NCI-H1417 (cell line): ENCODE measurements at places on chromosomes 12 and 14.
A peak's percentile ranks its signal among the peaks of the same experiment; 100 is the strongest.

GRCh38 chr14:30462358-30462757 is 96.6 kb upstream of the G2E3 start:
- peak; percentile 85 for DNase-seq

GRCh38 chr14:31465111-31465510 is 7.8 kb upstream of the DTD2 start:
- DNase-seq, result no peak

DNA sequence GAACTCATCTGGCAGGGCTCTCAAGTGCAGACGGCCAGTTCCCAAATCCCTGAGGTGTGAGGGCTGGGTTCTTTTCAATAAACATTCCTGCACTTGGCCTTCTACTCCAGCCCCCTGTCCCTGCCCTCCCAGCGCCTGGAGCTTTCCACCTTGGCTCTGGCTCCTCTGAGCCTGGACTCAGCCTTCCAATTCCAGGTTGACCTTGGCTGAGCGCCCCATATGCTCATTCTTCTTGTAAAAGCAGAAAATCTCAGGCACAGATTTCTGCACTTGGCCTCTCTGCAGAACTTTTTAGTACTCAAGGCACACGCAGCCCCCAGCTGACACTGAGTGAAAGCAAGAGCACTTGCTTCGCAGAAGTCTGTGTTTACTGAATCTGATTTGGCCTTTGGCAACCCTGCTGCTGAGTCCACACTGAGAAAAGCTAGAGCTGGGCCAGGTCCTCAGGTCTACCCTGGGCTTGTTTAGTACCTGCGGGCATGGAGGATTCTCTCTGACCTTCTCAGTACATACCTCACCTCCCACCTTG is 222.7 kb downstream of the MSRB3 start:
- no peak for DNase-seq

DNA sequence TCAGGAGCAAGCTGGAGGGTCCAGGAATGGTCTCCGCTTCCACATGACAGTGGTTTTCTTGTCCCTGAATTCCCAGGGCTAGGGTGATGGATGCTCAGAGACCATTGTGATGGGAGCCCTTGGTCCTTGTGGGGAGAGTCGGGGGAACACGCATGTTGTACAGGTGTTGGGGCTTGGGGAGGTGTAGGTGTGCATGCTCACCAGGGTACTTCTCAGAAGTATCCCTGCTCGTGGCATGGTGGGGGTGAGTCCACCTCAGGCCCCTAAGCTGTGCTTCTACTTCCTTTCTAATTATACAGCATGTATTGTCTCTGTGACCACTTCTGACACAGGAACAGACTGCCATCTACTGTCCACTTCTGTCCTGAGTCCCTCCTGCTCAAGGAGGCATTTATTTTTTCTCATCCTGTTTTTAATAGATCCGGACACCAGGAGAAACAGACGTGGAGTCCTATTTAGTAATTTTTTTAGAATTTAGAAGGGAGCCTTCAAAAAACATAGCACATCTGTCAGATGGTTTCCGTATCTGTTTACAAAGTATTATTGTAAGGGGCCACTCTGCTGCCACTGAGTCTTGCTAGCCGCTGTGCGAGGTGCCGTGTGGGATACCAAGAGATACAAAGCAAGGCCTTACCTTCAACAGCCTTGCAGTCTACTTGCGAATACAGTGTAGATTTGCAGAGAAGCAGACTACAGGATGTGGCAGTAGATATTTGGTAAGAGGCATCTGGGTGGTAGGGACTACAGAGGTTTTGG is 10.5 kb downstream of the NTF3 start:
- peak; percentile 88 for DNase-seq

GRCh38 chr12:96108321-96108720 is 72.9 kb upstream of the LTA4H start:
- DNase-seq, result no peak

- DNase-seq, result no peak
Observed at GRCh38 chr12:112591488-112591887, 172.7 kb downstream of the PTPN11 start.

DNA sequence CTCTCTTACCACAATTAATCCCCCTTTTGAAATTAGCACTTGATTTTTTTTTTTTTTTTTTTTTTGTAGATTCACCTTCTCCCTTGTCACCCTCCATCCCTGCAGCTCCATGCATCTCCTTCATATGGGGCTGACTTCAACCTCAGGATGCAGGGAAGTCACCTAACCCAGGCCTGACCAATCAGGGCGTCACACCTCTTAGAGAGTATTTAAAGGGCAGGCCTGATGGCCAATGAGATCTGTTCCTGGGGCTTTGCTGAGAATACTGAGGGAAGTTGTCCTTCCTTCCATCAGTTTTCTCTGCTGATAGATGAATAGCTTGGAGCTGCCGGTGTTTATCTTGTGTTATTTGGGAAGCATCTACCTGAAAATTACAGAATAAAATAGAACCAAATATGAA is 1104.7 kb upstream of the TMEM132C start:
- DNase-seq, result no peak

DNA sequence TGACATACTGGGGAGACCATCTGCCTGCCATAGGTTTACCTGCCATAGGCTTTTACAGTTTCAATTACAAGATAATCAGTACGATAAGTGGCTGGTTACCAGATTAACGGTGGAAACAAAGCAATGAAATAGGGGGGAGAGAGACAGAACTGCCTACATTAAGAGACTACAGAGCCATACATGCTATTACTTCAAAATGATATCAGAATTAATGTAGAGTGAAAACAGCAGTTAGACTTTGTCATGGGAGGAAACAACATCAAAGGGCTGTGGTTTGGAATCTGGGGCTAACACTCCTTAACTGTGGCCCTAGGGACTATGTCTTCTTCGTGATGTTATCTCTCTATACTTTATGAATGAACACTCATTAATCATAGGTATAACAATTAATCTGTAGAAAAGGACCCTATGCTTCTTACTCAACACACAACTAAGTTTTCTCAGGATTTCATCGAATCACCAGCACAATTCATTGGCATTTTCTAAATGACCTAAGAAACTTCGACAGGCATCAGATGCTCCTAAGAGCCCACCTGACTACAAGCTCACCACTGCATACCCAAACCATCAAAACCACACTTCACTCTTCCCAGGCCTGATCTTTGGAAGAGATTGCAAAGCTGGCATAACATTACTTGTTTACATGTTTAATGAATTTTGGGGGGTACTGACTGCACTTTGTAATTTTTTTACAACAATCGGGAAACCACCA is 475.6 kb upstream of the SOX5 start:
- DNase-seq, result no peak

- DNase-seq, result peak; percentile 34
Observed at GRCh38 chr12:45638386-45638785, 91.1 kb upstream of the ARID2 start.

GRCh38 chr12:4939418-4940023 is 29.8 kb downstream of the KCNA1 start:
- DNase-seq, result peak; percentile 82

- no peak for DNase-seq
Observed at GRCh38 chr12:22409377-22410164, 75.1 kb upstream of the ST8SIA1 start.

DNA sequence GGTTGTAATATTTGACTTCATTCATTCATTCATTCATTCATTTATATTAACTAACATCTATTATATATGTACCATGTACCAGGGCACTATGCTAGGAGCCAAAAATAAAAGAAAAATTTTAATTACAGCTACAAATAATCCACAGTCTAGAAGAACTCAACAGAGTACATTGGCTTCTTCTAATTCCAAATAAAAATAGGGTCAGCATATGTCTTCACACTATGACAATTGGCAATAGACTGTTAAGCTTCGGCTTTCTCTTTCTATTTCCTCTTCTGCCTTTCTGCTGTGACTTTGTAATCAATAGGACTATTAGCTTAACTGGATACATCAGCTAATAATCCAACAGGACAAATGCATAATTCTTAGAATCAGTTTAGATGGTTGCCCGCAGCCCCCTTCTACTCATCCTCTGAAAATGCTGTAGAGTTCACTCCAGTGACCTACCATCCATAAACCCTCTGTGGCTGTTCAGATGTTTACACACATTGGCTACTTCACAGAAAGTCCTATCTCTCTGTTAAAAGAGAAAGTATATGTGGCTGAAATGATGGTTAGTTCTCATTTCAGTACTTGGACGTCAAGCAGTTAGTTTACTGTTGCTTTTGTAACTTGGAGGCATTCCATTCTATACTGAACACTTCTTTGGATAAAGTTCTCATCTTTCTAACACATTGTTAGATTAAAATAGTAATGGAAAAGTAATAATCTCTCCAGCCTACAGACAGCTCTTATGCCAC is 445.5 kb upstream of the GARIN6 start:
- no peak for DNase-seq

GRCh38 chr14:39763402-39763890 is 331.2 kb upstream of the FBXO33 start:
- no peak for DNase-seq

DNA sequence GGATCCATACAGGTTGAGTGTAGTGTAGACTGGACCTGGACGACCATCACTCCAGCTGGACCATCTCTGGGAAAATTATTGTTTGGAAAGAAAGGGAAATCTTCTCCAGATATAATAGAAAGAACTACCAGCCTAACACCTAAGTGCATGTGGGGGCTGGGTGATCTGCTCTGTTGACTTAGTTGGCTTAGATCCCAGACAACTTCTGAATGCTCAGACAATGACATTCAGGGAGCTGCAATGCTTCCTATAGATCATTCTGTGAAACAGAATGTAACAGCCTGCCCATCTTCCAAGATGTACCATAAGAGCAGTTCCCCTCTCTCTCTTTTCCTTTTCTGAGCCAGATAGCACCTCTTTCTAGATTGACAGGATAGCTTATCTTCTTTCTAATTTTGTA is 572.8 kb upstream of the STXBP6 start:
- peak; percentile 4 for DNase-seq

GRCh38 chr12:113796066-113796827 is 169.9 kb downstream of the RBM19 start:
- no peak for DNase-seq

- DNase-seq, result no peak
Observed at GRCh38 chr12:124469193-124469888, 98.1 kb downstream of the NCOR2 start.

GRCh38 chr12:70246580-70246979 is 3.3 kb downstream of the CNOT2 start:
- no peak for DNase-seq

DNA sequence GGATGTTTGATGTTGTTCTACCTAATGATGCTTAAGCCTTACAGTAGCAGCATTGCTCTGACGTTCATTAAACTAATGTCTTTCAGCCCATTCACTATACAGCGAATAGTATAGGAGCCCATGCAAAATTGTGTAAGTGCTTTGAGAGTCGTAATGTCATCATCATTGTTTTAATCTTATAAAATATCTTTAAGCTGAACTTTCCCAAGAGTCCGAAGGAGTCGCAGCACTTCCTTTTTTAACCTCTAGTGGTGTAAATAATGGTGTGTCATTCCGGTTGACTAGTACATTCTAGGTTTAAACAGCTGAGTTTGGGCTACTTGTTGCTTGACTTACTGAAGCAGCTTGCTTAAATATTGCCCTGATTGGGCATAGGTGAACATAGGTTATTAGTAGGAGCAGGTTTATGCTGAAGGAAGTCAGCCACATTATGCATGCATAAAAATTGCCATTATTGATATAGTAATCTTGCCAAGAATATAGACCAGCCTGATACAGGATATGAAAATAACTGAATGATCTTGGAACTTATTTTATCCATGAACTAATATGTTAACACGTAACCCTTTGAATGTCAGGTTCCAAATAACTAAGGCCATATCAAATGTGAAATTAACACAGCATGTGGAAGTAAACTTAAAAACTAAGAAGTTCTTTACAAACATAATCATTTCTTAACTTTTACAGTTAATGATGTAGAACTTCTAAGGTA is 2.6 kb downstream of the WNK1 start:
- peak; percentile 58 for DNase-seq

DNA sequence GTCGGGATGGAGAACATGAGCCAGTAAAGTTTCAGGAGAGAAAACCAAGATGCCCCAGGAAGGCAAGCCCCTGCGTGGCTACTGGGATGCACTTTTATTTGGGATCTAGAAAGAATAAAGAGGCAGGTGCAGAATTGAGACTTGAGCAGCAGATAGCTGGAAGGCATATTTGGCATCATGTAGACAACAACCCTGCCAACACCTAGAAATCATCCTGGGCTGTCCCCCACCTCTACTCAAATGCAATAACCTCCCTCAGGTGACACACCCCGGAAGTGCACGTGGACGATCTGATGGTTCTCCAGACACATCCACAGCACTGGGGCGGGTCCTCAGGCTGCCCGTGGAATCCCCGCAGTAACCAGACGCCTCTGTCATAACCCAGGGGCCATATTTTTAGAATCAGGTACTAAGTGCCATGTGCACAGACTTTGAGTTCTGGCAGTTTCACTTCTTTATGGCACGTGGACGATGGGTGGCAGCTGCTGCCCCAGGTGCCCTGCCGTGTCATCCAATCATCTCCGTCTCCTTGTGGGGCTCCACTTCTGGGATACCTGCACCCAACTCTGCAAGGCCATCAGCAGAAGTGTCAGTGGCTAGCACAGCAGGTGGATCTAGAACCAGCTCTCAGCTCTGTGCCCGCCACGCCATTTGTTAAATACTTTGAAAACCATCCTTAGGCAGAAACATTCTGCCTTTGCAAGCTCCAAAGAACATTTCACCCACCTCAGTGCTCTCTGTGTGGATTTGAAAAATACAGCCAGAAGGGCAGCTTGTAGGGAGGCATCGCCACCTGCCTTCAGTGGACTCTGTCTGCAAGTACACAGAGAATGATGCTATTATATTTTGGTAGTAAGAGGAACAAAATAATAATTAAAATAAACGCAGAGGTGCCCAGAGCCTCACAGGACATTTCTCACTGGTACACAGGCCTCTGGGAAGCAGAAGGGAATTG is 771.7 kb upstream of the TMEM132C start:
- no peak for DNase-seq

DNA sequence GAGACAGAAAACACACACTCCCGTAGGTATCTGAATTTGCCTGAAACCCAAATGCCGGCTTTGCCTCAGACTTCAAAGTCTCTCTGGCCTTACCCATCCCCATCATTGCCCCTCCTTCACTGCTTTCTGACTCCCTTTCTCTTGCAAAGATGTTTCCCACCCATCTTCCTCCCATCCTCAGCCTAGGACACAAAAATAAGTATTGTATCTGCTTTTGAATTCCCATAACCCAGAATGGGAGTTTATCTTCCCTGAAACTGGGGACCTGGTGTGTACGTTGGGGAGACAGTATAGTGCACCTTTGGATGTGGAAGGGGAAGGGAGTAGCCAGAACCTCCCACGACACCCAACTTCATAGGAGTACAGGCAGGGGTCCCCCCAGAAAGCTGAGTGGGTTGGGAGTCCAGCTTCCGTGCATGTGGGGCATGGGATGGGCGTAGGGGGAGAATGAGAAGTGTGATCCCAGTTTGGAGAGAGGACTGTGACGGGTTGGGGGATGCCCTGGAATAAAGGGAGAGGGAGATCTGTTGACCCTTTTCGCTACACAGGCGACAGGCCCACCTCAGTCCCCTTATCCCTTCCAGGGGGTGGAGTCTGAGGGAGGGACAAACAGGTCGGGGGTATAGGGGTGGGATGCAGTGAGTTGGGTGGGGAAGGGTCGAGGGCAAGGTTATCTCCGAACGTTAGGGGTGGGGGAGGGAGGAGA is 488 bp upstream of the KIF5A start:
- DNase-seq, result no peak

GRCh38 chr12:109165599-109165998 is 49.2 kb downstream of the ACACB start:
- DNase-seq, result no peak

GRCh38 chr14:77198561-77198960 is 17.0 kb downstream of the TMEM63C start:
- DNase-seq, result no peak
